ENCODE measurements at places on chromosomes 1 and 21.

DNA sequence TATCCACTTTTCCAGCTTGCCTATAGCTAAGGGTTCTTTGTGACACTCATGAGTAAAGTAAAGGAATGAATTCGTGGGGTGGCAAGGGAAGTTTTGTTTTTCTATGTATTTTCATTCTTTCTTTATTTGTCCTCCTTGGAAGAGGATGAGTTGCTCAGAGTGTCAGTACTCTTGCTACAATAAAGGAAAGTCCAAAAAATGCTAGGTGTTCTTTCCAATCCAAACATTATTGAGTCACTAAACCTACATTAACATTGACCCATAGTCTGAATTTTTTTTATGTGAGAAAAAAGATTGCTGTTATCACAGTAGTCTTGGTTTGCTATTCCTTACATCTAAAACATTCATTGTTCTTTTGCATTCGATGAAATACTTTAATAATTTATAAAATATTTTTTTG, 959.9 kb upstream of the ADGRL4 start:
- DNase-seq = no peak

DNA sequence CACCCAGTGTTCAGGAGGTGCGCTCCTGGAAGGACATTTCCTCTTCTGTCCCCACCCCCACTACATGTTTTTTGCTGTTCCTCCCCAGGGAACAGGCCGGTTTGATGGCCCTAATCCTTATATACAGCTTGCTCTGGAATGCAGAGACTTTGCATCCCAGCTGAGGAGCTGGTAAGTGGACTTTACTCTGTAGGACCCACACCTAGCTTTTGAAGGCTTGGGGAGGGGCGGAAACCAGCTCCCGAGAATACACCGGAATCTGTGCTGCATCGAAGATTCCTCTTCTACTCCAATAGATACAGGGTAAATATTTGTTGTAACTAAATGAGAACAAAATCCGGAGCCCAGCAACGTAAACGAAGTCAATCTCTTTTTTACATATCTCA, 1.2 kb upstream of the CGN start:
- DNase-seq = no peak

DNA sequence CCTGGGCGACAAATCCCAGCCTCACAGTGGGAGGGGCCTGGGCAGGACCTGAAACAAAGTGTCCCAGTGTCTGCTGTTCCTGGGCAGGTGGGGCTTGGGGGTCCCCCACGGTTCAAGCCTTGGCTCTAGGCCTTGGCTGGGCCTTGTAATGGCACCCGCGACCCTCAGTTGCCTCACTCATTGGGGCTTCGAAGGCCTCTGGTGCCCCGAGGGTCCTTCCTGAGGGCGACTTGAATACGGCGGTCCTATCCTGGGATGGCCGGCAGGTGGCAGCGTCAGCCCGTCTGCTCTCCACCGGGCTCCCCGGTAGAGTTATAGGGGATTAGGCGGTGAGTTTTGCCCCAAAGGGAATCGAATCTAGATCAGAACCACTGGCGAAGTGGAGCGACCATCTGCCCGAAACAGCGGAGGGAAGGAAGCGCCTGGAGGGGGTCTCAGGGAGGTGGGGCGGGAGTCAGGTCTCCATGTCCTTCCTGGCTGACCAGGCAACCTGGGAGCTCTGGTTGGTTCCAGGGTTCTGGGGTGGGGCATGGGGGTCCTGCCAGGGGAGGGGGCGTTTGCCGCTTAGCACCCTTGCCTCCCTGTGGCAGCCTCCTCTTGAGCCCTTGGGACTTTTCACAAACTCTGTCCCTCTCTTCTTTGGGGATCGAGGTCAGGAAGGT, 2.1 kb upstream of the PEX10 start:
- DNase-seq = peak; percentile 84

DNA sequence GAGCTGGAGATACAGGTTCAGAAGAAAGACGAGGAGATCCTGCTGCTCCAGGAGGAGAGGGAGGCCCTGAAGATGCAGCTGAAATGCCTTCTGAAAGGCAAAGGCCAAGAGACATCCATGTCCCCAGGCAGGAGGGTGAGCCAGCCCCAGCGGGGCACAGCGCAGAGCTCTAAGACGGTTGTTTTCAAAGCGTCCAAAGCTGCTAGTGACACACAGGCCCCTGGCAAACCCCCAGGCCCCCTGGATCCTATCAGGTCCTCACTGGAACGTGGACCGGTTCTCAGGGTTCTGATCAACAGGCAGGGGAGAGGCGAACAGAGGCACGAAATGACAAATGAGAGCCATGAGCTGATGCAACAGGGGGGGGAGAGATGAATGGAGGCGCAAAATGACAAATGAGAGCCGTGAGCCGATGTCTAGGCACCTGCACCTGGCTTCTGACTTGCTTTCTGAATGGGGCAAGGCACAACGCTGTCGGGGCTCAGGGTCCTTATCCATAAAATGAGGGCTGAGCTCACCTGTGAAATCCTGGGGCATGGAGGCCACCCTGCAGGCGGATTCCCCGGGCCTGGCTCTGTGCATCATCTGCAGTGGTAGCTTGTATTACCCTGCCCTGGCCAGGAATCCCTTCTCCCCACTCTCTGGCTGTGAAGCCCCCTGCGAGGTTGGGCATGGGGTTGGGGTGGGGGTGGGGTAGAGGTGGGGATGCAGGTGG, 9.2 kb downstream of the CCDC27 start:
- no peak for DNase-seq

DNA sequence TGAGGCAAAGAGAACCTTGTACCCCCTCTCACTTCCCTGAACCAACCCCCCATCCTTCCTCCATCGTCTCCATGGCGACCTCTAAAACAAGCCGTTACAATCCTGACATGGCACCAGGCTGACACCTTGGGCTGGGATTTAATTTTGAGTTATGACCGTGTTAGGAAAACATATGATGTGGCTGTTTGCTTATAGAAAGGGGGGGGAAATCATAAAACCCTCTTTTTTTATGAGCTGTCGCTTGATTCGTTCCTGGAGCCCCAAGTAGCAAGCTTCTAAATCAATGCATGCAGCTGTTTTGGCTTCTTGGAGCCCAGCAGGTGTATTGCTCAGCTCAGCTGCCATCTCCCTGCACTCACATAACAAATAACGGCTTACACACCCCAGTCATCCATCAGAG, 301.2 kb upstream of the SPAG17 start:
- DNase-seq = no peak
